Myometrial cell (primary cell): ENCODE measurements at places on chromosomes 16 and 17. TPM values are rescaled to one million over a fixed set of nuclear protein-coding genes. Genes with fewer than 3 reads are reported as not detected.

The TP53TG3C gene
- total RNA-seq, result not detected in 2 replicates

The FBXO39 gene
- total RNA-seq, result 1.9 and 3.5 TPM in 2 replicates

The OR1F1 gene
- not detected in 2 replicates for total RNA-seq

The MYO15B gene
- 0.18 and 2.6 TPM in 2 replicates for total RNA-seq

The MT1E gene
- 146 and 173 TPM in 2 replicates for total RNA-seq
